ENCODE measurements at places on chromosomes 6 and 20.

GRCh38 chr6:84390334-84390733 lies 162.9 kb upstream of the CEP162 start:
- no peak for DNase-seq

DNA sequence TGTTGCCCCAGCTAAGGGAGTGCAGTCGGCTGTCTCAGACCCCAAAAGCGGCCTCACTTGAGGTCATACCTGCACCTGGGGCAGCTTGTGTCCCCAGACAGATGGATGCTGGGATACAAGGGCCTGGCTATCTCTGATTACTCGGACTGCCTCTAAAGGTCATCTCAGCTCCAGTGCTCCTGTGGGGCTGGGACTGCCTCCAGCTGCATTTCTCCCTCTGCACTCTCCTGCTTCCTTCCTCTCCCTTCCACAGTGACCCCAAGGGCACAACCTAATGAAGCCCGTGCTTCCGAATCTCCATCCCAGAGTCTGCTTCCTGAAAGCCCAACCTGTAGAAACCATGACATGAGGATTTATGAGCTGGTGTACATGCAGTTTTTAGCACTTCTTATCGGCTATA lies 22.8 kb upstream of the OCSTAMP start:
- DNase-seq: no peak

DNA sequence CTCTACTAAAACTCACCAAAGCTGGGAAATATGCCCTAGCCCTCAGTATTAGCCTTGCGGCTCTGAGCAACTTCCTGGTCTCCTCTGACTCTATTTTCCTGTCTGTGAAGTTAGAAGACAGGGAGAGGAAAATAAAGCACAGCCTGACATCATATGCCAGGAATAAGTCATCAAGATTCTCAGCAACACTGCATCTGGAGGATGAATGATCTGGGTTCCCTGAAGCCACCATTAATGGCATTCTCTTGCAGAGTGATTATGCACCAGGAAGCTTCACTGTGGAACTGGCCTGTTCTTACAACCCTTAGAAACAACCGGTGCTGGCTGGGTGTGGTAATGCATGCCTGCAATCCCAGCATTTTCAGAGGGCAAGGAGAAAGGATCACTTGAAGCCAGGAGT lies 12.4 kb downstream of the ADGRF5 start:
- no peak for DNase-seq

GRCh38 chr20:6685181-6685582 lies 82.3 kb upstream of the BMP2 start:
- no peak for DNase-seq

DNA sequence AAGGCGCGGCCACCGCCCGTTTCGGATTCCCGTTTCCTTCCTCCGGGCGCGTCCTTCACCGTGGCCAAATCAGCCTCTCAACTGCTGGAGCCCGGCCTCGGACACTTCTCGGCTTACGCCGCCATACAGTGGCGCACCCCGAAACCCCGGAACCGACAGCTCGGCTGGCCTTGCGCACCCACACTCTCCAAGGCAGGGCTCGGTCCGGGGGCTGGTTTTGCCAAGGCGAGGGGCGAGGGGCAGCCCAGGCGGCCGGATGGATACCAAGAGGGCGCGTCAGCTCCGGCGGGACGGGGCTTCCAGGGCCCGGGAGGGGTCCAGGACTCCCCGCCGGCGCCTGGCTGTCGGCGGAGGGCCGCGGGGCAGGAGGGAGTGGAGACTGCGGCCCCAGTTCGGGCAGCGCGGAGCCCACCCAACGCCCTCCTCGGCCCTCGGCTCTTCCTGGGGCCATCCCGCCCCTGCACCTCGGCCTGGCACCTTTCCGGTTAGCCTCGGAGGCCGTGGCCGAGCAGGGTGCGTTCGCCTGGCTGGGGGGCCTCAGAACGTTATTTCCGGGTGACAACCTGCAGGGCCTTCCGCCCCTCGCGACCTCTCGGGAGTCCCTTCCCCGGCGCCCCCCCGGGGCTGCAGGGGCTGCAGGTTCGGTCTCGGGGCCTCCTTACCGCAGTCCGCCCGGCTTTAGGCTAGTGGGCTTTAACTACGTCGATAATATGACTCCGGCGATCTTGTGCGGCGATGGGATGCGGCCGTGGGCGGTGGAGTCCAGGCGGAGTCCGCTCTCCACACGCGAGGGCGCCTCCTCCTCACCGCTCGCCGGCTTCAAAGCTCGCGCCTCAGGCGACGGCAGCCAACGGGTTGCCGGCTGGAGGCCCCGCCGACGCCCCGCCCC lies 697 bp upstream of the CEP43 start:
- DNase-seq: no peak

DNA sequence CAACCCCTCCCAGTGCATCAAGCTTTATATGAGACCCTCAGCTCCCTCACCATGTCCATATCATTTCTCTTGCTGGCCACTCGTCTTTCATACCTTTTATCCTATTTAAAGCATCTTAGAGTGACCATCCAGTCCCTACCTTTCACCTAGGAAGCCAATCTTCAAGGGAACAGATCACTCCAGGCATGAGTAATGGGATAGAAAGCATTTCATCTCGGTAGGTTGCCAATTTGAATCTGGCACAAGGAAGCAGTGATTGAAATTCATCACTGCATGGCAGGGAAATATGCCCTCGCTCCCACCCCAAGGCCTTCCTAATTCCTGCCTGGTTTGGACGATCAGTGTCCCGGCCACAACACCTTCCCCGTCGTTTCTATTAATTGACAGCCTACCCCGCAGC lies 150.4 kb downstream of the CFAP61 start:
- DNase-seq: no peak

GRCh38 chr6:30344191-30344867 lies 627 bp upstream of the RPP21 start:
- DNase-seq: no peak

GRCh38 chr6:37513155-37513554 lies 13.5 kb upstream of the CCDC167 start:
- no peak for DNase-seq

GRCh38 chr6:105797983-105798453 lies 288.1 kb upstream of the PRDM1 start:
- DNase-seq: no peak

DNA sequence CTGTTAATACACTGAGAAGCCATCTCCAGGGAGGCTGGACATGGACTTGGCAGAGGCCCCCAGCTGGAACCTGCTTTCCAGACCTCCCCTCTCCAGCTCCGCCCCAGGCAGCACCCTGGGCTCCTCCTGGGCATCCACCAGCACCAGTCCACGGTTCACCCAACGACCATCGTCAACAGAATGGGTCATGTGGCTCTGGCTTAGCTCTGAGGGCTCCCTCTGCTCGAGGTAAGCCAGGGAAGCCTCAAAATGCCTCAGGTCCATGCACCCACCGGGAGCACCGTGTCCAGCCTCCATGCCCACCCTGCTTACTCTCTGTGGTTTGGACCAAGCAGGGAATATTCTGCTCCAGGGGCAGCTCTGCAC lies 40.5 kb downstream of the WDR27 start:
- DNase-seq: no peak

DNA sequence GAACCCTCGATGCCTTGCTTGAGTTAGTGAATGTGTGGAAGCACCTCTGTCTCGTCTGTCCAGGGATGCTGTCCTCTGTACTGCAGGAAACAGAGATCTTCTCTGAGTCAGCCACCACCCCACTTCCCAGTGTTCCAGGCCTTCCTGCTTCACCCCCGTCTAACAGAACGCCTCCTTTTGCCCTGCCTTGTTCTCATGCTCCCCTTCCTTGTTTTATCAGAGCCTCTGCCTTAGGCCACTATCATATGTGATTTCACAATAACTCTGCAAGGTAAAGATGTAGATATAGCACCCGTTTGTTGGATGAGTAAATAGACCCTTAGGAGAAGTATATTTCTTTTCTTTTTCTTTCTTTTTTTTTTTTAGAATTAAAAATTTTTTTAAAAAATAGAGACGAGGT lies 106.7 kb upstream of the CLDN20 start:
- no peak for DNase-seq

DNA sequence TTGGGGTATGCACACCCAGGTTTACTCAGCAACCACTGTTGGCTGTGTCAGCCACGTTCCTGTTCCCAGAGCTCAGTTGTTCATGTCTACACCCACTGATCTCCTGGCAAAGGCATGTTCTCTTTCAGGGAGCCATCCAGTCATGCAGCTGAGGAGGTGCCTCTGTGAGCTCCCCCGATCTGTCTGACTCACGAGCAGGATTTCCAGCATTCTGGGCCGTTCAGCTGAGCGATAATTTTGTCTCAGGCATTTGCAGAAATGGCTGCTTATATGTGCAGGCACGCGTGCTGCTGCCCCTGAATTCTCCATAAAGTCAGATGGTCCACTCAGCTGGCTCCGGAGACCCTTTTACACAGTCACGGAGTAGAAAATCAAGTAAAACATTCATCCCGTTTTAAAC lies 78.4 kb upstream of the IYD start:
- peak; percentile 86 for DNase-seq

DNA sequence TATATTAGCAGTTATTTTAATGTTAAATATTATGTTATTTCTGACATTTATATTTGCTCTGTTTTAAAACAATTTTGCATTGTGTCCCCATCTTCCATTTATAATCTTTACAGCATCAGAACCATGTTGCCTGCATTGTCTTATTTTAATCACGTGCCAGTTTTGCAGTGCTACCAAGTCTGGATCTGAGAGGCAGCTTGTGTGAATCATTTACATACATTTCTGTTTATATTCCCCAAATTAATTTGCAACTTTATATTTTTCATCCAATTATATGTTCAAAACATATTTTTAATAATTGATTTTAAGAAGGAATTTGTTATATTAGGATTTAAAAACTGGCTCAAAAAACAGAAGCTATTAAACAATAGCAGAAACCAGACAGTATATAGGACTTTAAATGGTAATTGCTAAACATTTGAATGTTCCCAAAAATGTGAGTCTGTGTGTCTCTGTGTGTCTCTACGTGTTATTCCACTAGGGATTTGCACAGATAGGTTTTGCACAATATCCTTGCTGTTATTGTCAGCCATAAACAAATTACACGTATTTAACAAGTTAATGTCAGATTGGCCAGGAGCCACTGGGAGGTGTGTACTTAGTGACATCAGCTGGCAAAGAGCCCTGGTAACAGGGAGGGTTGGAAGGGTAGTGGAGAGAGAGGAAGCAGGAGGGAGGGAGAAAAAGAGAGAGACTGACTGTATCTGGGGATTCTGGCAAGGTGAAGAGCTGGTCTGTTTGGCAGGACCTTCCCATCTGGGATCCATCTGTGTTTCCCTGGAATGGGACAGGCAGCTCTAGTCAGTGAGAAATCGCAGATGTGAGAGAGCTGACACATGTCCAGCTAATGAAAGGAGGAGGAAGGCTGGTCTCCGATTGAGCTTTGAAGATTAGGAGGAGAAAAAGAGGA lies 72.1 kb downstream of the CBFA2T2 start:
- DNase-seq: peak; percentile 25

- DNase-seq: no peak
Measured at GRCh38 chr6:125547381-125547780, 202.1 kb upstream of the HEY2 start.

GRCh38 chr20:57435105-57435497 lies 43.9 kb downstream of the RBM38 start:
- DNase-seq: no peak

DNA sequence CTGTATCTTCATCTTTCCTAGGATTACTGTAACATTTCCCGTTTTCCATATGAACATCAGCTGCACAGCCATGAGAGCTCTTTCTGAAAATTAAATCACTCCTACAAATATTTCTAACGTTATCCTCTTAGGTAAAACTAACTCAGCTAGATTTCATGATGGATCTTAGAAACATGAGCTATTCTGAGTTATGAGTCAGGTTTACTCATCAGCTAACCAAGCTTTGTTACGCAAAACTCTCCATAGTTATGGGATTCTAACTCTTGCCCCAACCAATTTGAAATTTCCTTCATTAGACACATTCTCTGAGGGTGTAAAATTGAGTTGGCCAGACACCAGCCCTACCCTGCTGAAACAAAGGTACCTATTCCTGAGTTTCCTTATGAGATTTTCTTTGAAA lies 14.0 kb downstream of the DEFB110 start:
- no peak for DNase-seq

DNA sequence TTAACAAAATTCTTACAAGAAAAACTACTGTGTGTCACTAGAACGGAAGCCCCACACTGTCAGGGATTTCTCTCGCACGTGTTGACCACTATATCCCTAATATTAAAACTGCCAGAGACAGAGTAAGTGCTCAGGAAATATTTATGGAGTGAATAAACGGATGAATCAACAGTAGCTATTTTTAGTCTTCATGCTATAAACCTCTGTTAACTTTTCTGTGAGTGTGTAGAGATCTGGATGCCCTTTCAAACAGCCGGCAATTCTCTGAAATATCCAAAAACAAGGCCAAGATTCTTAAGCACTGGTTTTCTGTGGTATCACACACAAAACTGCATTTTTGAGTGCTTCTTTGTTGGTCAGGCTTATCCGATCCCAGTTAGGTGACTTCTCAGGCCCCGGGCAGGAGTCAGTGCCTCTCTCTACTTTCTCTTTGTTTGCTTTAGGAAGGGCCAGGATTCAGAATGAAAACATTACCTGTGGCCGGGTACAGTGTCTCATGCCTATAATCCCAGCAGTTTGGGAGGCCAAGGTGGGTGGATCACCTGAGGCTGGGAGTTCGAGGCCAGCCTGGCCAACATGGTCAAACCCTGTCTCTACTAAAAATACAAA lies 15.7 kb downstream of the ATP9A start:
- no peak for DNase-seq

GRCh38 chr20:34941226-34941625 lies 14.4 kb downstream of the GSS start:
- DNase-seq: no peak

DNA sequence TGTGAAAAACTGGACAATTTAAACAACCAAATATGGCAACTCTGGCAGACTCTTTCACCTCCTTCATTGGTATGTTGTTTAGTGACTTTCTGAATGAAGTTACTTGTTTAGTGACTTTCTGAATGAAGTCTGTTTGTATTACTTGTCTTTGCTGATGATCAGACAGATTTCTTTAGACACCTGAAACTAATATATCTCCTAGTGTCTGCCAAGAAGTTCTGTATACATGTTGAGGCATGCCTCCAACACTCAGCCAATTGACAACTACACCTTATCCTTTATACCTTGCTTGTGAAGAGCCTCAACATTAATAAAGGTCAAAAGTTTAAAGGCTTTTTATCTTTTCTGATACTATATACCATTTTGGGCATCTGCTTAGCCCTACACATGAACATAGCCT lies 725.4 kb upstream of the EPHA7 start:
- DNase-seq: no peak

- DNase-seq: no peak
Measured at GRCh38 chr6:77403424-77403823, 59.9 kb downstream of the HTR1B start.

- no peak for DNase-seq
Measured at GRCh38 chr20:12211361-12211760, 293.7 kb downstream of the BTBD3 start.

- no peak for DNase-seq
Measured at GRCh38 chr6:136184738-136185137, 65.4 kb downstream of the MTFR2 start.

GRCh38 chr6:87817183-87817582 lies 115.2 kb upstream of the AKIRIN2 start:
- no peak for DNase-seq
